CD4-positive, alpha-beta T cell treated with Interleukin-17A for 1 hour (primary cell): ENCODE measurements at places on chromosomes 7 and 10.

- DNase-seq, result no peak
These were observed 41.0 kb upstream of the OIT3 start for GRCh38 chr10:72852508-72852907.

- DNase-seq, result peak; percentile 81
These were observed 465 bp downstream of the SEPHS1 start for GRCh38 chr10:13347500-13348156.

DNA sequence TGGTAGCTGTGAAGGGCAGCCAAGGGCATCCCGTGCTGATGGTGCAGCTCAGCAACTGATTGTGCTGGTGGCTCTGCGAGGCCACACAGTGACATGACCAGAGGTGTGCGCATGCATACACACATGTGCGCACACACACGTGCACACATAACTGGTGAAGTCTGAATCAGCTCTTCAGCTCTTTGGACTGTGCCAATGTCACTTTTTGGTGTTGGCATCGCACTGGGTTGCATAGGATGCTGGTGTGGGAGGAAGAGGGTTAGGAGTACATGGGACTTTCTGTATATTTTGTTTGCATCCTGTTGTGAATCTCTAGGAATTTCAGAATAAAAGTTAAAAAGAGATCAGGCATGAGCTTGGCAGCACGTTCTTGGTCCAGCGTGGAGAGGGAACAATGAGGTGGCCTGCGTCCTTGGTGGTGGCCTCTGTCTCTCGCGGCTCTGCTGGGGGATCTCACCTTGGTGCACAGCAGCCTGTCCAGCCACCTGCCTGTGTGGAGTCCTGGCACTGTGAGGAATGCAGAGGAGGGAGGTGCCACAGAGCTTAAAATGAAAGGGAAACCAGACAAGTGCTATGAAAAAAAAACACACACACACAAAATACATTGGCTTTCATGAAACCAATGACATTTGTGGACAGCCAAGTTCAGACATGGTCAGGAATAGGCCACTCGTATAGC, 124.0 kb downstream of the TRRAP start:
- DNase-seq, result no peak

DNA sequence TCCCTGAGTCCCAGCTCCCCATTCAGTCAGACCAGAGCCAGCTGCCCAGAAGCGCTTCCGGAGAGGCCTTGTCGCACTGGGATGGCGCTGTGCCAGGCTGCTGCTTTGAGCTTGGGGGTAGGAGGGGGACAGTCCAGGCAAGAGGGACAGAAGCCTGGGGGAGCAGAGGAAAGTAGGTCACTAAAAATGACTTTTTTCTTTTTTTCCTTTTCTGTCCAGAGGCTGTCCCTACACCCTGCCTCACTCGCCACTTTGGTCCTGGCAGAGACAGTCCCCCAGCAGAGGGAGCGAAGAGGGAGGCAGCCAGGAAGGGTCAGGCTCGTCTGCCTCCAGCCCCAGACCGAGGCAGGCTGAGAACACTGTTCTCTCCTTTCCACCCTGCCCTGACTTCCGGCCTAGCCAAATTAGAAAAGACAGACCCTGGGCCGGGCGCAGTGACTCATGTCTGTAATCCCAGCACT, 15.8 kb upstream of the TRIM8 start:
- no peak for DNase-seq

GRCh38 chr7:130040576-130040975, 10.6 kb downstream of the ZC3HC1 start:
- no peak for DNase-seq

DNA sequence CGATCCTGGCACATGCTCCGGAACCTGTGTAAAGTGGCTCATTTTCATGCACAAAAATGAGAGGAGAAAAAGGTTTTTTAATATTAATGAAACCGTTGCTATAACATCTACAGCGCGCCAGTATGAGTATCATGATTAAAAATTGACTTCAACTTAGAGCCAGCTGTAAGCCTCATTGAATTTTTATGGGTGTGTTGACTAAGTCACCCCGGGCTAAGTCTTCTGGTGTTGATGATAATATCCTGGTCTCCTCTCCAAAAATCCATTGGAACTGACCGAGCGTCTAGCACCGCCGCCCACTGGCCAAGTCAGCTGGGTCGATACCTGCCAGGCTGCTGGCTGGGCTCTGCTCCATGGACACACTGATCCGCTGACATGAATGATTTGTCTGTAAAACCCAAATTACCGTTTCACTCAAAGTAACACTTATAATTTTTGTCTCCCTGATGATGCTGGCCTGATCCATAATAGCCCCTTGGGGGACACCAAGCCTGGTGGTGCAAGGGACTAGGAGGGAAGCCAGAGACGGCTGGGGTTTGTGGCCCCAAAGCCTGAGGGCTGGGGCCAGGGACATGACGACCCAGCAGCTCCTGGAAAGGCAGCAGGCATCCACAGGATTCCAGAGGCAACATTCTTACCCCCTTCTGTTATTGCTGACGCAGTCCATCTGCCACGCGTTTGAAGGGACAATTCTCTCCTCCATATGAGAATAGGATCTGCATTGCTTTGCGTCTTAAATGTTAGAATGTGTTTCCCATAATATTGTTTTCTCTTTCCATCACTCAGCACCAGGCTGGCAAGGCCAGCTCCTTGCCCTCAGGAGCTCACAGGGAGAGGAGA, 131.0 kb upstream of the PPP2R2D start:
- DNase-seq, result no peak

- no peak for DNase-seq
These were observed 1.3 kb downstream of the NRCAM start for GRCh38 chr7:108454674-108455550.

DNA sequence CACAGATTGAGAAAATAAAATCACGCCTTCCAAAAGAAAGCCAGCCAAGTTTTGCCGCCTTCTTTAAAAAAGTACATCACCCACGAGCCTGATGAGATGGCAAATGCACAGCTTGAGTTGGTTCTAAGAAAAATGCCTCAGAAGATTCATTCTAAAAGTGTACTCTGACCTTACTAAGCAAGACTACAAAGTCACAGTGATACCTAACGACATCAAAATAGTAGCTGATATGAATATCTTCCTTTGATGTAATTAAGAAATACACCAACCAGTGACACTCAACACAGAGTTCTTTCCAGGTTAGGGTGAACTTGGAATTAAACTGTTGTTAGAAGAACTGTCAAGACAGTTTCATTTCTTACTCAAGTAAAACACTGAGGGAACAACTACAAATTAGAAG, 78.0 kb upstream of the AMPH start:
- no peak for DNase-seq

DNA sequence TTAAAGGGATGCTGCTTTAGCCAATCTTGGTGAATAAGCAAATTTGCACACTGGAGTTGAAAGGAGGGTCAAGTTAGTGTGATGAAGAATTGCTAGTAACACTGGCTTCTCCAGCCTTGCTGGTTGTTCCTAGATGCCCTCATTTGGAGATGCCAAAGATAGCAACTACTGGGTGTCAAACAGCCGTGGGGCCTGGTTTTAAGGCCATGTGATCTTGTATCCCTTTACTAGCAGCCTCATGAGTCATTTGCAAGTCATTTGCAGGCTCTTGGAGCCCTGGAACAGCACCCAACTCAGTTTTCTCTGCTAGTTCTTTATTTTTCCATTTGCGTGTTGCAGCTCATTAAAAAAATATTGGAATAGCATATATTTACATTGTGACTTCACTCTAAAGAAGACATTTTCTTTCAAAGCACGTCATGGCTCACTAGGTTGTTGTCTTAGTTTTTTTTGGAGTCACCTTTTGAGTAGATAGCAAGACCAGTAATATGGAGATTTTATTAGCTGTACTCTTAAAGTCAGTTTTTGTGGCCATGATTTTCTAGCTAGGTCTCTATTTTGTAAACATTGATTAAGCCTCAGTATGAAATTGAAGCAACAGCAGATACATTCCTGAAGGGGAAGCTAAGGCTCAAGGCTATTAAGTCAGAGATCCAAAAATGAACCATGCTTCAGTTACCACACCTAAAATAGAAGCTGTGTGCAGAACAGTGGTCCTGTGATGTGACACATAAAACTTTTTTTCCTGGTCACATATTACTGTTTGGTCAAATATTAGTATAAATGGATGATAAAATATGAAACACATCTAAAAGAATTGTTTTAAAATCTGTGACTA, 1.3 kb downstream of the LSMEM1 start:
- DNase-seq, result no peak

DNA sequence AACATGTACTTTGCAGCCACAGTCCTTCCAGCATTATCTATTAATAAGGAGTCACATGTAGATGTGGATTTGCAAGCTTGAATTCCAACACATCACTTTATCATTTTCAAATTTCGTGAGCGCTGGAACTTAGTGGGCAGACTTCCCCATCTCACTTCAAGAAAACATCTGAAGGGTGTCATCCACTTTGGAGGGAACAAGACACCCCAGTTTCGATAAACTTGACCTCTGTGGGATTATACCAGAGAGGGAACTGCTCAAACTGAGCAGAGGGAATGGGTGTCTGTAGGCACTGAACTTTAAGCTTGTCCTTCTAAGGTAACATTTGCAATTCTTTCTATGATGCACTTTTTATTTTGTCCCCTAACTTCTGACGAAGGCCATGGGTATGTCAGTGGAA, 27.5 kb downstream of the ADRB1 start:
- DNase-seq, result no peak

DNA sequence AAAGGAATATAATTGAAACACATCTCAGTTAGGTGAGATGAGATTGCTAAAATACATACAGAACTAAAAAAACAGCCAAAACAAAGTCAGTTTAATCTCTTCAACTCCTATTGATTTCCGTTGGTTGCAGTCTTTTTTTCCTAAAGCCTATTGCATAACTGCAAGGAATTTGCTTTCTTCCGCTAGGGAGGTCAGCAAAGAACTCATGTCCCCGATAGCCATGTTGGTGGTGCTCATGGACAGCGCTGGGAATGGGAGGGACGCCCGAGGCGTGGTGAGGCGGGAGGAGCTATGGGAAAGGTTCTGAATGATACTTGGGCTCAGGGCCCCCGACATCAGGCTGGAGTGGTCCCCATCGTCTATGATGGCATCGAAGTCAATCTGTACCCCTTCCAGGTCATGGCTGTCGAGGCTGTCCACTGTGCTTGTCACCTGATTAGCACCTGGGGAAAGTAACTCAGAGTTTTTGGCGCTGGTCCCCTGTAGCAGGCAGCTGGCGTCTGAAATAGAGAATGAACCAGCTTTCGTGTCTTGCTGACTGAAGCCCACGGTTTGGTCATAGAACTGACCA, 261.4 kb upstream of the INHBA start:
- DNase-seq, result no peak

- no peak for DNase-seq
These were observed 332.5 kb downstream of the ZWINT start for GRCh38 chr10:56028298-56029132.

GRCh38 chr7:104922182-104923009, 91.6 kb upstream of the KMT2E start:
- DNase-seq, result no peak

- DNase-seq, result peak; percentile 33
These were observed 27.8 kb downstream of the ENTPD1 start for GRCh38 chr10:95783741-95784140.

DNA sequence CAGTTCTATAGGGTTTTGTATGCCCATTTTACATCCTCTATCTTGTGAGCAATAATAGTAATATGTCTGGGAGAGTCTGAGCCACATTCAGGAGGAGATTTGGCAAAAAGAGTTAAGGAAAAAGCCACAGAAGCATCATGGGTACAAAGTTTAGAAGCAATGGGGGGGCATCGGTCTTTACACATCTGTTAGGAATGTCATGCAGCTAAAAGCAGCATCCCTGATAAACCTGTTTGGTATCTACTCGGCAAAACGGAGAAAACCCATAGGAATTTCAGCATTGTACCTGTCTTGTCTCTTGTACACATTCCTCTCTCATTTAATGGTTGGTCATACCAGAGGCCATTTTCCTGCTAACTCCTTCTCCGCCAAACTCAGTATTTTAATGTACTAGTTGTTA, 12.5 kb upstream of the HERPUD2 start:
- DNase-seq, result no peak

- no peak for DNase-seq
These were observed 621.0 kb downstream of the PARD3 start for GRCh38 chr10:34193931-34194626.

DNA sequence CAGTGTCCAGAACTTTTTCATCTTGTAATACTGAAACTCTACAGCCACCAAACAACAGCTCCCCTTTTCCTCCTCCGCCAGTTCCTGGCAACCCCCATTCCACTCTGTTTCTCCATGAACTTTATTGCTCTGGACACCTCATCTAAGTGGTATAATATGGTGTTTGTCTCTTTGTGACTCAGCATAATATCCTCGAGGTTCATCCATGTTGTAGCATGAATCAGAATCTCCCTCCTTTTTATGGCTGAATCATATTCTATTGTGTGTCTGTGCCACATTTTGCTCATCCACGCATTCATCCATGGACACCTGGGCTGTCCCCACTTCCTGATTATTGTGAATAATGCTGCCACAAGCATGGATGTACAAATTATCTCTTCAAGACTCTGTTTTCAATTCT, 124.4 kb upstream of the FGFR2 start:
- no peak for DNase-seq

DNA sequence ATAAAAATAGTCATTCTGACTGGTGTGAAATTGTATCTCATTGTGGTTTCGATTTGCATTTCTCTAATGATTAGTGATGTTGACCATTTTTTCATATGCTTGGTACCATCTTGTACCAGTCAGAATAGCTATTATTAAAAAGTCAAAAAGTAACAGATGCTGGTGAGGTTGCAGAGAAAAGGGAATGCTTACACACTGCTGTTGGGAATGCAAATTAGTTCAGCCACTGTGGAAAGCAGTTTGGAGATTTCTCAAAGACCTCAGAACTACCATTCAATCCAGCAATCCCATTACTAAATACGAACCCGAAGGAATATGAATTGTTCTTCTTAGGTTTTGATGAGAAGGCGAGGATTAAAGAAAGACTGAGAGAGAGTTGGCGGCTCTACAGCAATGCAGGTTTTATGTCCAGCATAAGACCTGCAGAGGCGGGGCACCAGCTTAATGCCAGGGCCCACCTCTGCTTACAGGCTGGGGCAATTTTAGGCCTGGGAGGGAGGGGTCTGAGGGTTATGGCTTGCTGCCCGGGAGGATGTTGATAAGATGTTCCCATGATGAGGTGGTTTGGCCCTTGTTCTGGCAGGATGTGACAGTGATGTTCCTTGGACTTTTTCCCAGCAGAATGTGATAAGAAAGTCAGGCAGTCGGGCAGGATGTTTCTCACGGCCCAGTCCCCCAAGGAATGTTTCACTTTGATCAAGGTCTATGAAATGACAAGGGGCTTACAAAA, 74.4 kb downstream of the MEST start:
- DNase-seq, result no peak
